GM23338 (cell line): ENCODE measurements at places on chromosomes 7 and 10. TPM values are rescaled to one million over a fixed set of nuclear protein-coding genes. Genes with fewer than 3 reads are reported as not detected.

CRYGN gene
- 0.59 and 1.1 TPM in 2 replicates for total RNA-seq

PDZD7 gene
- 1.7 and 2.3 TPM in 2 replicates for total RNA-seq

EPHB6 gene
- 18.1 and 20.8 TPM in 2 replicates for total RNA-seq

IDE gene
- total RNA-seq: 35.5 and 36.3 TPM in 2 replicates

WBP1L gene
- total RNA-seq: 48.5 and 55.7 TPM in 2 replicates

C10orf53 gene
- total RNA-seq: not detected in 2 replicates

STEAP1B gene
- 13.9 and 16.5 TPM in 2 replicates for total RNA-seq

TSPAN33 gene
- 46.8 and 51.5 TPM in 2 replicates for total RNA-seq

NXPH1 gene
- total RNA-seq: 3.0 and 5.2 TPM in 2 replicates

SEMA4G gene
- 7.3 and 8.5 TPM in 2 replicates for total RNA-seq

CD36 gene
- 1.7 and 1.8 TPM in 2 replicates for total RNA-seq

FAM221A gene
- total RNA-seq: 29.9 and 31.4 TPM in 2 replicates

NCF1 gene
- 0.49 and 1.0 TPM in 2 replicates for total RNA-seq

TRPV5 gene
- total RNA-seq: not detected in 2 replicates

PON1 gene
- 0.69 and 1.5 TPM in 2 replicates for total RNA-seq

CCDC146 gene
- 0.19 and 0.35 TPM in 2 replicates for total RNA-seq

OR6B1 gene
- not detected in 2 replicates for total RNA-seq

VAX1 gene
- total RNA-seq: not detected in 2 replicates

SEMA3E gene
- total RNA-seq: 5.4 and 12.4 TPM in 2 replicates

AOC1 gene
- total RNA-seq: 0.47 TPM in 1 of 2 replicates, not detected in the other

UCMA gene
- 8.6 and 12.7 TPM in 2 replicates for total RNA-seq

CLCN1 gene
- 0.23 and 0.38 TPM in 2 replicates for total RNA-seq

NPTX2 gene
- total RNA-seq: 24.1 and 29.9 TPM in 2 replicates

AOAH gene
- not detected in 2 replicates for total RNA-seq

MYH16 gene
- not detected in 2 replicates for total RNA-seq

GNGT1 gene
- not detected in 2 replicates for total RNA-seq

AGR3 gene
- not detected in 2 replicates for total RNA-seq

TMEM106B gene
- total RNA-seq: 36.1 and 42.8 TPM in 2 replicates

THSD7A gene
- total RNA-seq: 1.3 and 1.7 TPM in 2 replicates

RPS24 gene
- total RNA-seq: 2,185 and 2,362 TPM in 2 replicates

PLXNA4 gene
- 0.54 and 0.80 TPM in 2 replicates for total RNA-seq

PDZD8 gene
- total RNA-seq: 28.6 and 30.2 TPM in 2 replicates

ASB4 gene
- total RNA-seq: not detected in 2 replicates

ZPBP gene
- total RNA-seq: not detected in 2 replicates
